Activated naive CD4-positive, alpha-beta T cell treated with anti-CD3 and anti-CD28 coated beads for 36 hours (primary cell): ENCODE measurements at places on chromosomes 16 and 17.

DNA sequence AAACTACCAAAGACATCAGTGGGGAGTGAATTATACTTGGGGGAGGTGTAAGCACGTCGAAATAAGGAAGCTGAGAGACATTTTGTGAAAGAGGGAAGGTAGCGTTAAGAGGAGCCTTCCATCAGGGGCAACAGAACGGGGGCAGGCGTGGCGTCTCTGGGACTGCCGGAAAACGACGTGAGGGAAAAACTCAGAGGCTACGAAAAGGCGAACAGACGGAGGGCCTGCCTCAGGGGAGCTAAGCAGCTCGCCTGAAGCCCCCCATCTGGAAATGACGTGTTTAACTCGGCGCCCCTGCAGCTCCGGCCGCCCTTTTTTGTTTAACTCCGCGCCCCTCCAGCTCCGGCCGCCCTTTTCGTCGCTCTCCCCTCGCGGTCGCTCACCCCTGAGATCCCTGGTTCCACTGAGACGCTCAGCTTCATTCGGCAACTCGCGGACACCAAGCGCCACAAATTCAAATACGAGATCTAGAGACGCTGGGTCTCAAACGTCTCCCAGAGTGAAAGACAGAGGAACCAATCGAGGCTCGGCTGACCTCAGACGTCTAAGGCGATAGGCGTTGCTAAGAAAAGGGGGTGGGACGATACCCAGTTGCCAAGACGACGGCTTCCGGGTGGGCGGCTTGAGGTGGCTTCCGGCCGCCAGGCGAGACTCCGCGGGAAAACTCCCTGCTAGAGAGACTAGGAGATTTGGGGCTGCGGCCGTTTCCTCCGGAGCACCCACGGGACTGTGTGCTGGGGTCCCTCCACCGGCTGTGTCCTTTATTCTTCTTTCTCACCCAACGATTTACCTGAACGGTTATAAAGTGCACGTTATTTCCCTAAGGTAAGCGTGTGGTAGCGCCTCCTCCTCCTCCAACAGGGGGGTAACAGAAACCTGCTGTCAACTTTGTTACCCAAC lies 383.2 kb downstream of the ZFHX3 start:
- peak; percentile 98 for DNase-seq

DNA sequence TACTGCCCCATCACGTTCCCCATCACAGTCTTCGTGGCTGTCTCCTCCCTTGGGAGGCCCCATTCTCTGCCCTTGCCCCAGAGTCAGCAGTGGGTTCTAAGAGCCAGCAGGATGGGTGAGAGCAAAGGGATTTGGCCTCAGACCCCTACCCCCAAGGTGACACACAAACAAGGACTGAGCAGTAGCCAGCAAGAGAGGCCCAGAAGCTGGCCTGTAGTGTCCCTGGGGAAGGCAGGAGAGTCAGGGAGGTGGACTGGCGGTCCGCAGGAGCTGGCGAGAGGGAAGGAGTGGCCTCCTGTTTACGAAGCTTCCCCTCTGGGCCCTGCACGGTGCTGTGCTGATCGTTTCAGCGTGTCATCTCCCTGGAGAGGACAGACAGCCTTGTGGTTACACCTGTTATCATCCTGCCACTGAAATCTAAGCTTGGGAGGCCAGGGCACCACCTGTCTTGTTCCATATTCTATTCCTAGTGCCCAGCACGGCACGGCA lies 8.4 kb downstream of the WDR81 start:
- DNase-seq: no peak

DNA sequence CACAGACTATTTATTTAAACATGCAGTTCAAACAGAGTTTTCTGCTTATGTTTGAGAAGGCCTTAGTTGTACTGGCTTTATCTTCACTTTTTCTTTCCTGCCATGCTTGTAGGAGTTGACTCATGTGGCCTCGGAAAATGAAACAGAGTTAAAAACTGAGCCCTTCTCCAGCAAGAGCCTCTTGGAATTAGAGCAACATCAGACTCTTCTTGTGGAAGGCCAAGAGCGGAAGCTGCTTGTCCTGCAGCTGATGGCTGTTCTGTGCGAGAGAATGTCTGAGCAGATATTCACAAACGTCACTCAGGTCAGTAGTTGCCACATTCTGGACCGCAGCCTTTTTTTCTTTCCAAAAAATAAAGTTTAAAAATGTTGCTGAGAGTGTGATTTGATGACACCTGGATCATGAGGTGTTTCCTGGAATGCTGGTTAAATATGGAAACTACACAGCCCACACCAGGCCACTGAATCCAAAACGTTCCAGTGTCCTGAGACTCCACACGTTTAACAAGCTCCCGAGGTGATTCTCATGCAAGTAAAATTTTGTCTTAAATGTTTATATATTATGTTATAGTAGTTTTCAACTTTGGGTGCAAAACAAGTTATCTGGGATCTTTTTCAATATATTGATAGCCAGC lies 65.9 kb downstream of the TANGO6 start:
- DNase-seq: no peak

DNA sequence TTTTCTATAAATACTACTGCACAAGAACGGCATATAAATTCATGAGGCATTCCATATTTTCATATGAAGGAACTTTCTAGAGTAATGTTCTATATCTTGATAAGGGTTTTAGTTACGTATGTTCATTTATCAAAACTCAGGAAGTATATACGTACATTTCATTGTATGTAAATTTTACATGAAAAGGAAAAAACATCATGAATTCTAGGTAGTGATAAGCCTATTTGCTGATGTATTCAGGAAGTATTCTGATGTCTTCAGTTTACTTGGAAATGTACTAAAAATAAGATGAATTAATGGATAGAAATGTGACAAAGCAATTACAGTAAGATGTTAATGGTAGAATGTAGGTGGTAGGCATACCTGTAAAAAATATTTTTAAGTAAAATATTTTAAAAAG lies 4.7 kb downstream of the DGKE start:
- no peak for DNase-seq

GRCh38 chr17:69573396-69573795 lies 158.9 kb downstream of the MAP2K6 start:
- DNase-seq: no peak

DNA sequence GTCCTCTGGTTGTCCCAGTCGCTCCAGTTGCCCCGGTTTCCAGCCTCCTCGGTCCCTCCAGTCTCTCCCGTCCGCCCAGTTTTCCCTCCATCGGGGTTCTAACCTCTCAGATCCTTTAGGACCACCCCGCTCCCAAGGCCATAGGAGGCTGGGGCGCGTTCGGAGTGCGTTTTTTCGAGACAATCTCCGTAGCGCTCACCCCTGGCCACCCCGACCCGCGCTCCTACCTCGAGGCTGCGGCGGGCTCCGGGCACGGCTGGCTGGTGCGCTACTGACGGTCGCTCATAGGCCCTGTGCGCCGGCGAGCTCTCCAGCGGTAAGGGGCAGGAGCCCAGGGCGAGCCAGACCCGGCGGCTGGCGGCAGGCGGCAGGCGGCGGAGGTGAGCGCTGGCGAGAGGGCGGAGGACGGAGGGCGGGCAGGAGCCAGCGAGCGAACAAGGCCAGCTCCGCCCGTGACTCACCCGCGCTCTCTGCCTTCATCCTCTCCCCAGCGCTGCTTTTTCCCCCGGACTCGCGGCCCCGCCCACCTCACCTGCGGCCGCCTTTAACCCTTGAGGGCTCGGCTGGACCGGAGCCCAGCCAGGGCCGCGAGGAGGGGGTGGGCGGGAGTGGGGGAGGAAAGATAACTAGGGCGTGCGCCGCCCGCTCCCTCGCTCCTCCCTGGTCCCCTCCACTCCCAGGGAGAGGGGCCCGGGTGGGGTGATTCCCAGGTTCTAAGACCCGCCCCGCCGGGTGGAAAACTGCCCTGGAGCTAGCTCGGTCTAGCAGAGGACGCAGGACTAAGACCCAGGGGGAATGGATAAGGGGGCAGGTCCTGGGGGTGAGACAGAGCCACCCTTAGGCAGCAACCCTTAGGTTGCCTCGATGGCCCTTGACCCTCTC lies at the start of gene SP6:
SP6 (minus strand) TSS at position 472 of the 882 bp plus-strand sequence. CDS start 2,734 bp downstream, outside the sequence.
- peak; percentile 73 for DNase-seq

DNA sequence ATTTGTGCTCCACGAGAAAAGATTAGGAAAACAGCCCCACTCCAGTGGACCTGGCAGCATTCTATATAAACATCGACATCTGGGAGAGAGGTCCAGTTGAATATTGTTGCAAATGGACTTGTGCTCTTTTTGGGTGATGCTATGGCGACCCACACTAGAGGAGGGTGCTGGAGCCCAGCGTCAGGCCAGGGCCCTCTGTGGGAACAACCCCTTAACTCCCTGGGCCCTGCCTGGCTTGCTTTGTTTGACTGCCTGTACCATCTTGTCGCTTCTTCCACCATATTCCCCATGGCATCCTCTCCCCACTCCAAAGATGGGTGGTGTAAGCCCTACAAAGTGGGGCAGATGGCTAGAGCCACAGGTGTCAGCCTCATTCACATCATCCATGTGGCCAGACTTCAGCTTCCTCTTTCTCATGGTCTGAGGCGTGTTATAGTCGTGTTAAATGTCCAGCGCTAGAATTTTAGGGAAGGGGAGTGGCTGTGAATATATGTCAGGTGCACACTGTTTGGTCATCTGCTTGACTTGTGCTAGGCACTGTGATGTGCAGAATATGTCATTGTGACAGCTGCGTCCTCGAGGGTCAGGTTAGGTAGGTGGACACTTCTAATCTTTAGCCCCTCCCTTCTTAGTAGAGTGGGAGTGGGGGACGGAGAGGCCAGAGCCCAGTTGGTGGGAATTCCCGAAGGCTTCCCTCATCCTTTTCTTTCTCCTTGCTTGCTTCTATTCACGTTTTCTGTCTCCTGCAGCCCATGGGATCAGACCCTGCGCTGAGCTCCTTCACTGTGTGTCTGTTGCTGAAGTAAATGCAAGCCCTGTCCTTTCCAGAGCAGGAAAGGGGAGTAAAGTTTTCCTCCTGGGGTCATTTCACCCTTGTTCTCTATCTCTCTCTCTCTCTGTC lies 49.8 kb downstream of the MPRIP start:
- no peak for DNase-seq

GRCh38 chr17:63841350-63842172 lies 924 bp downstream of the SMARCD2 start:
- peak; percentile 41 for DNase-seq

GRCh38 chr17:4498461-4499397 lies at the start of gene SPNS2:
SPNS2 (plus strand) TSS chr17:4498881; CDS start chr17:4499048, 167 bp downstream.
- DNase-seq: peak; percentile 43

DNA sequence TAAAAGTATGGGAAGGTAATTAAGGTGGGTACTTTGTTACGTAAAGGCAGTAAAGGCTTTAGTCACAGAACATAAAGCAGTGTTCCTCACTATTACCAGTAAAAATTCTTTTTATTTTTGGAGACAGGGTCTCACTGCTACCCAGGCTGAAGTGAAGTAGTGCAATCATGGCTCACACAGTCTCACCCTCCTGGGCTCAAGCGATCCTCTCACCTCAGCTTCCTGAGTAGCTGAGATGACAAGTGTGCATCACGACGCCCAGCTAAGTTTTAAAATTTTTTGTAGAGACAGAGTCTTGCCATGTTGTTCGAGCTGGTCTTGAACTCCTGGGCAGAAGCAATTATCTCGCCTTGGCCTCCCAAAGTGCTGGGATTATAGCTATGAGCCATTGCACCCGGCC lies 80.5 kb downstream of the CREBBP start:
- DNase-seq: no peak

DNA sequence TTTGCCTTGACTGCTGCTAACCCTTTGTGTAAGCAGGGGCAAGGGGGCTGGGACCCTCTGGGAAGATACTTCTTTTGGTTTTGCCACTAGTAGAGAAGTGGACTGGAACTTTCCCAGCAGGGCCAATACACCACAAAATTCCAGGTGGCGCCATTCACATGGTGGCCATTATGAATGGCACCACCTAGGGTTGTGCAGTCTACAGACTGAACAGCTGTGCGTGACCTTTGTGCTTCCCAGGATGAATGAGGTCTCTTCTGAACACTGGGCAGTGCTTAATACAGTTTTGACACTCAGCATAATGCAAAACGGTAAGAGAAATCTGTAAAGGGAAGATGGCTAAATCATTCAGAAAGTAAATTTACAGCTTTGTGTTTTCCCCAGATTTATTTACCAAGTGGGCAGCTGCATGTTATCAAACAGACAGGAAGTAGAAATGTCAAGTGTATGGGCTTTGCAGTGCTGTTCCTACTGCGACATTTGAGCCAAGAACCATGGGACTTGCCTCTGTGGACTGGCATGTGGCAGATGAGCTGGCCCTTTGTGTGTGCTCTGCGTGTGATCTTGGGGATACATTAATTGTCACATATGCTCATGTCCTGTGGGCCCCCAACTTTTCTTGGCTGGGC lies 9.2 kb downstream of the SYT17 start:
- DNase-seq: no peak

DNA sequence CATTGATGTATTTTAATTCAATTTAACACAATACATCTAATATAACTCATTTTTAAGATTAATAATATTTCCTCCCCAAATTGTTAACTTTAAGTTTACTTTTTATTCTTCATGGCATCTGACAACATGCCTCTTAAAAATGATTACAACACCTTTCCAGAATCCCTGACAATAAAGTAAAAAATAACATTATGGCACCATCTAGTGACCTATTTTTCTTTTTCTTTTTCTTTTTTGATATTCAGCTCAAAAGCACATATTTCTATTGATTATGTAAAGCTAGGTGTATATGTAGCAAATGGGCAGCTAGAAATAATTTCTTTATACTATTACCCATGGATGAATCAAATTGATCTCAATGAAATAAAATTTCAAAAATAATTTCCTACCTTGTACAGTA lies 834.3 kb upstream of the CDH8 start:
- DNase-seq: no peak

GRCh38 chr17:55717898-55718735 lies 4.5 kb downstream of the TMEM100 start:
- peak; percentile 84 for DNase-seq

GRCh38 chr16:16101585-16101984 lies 121.7 kb downstream of the ABCC6 start:
- no peak for DNase-seq

DNA sequence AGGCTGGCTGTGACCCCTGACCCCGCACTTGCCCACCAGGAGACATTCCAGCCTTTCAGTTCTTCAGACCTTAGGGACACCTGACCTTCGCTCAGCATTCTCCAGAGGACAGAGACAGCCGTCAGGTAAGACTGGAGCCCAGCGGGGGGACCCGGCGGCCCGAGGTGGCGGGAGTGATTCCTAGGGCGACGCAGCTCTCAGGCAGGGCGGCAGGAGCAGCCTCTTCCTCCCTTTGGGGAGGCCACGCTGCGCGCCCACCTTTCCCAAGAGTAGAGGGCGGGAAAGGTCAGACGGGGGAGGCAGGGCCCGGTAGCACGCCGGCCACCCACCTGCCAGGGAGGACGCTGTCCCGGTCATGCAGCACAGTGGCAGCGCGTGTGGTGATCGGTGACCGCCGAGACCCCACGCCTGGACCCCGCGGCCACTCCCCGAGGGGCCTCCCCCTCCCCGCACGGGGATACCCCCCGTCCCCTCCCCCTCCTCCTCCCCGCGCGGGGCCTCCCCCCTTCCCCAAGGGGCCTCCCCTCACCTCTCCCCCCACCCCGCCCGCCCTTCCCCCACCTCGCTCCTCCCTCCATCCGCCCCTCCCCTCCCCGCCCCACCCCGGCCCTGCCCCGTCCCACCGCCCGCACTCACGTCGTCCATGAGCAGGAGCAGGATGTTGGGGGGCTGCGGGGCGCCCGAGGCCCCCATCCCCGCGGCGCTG lies 472 bp downstream of the GALNS start:
- DNase-seq: peak; percentile 6

- no peak for DNase-seq
Observed at GRCh38 chr16:50528820-50529219, 19.4 kb upstream of the NKD1 start.

- no peak for DNase-seq
Observed at GRCh38 chr17:41505007-41505808, at the start of gene KRT13. KRT13 (minus strand) TSS chr17:41505612; CDS start chr17:41505550, 62 bp downstream.
